C1 segment of cervical spinal cord (tissue), 14 donors: ENCODE measurements at places on chromosomes 2 and 18.

GRCh38 chr2:20363578-20363977, 12.9 kb upstream of the PUM2 start:
- no peak for DNase-seq

- DNase-seq = no peak
These were observed at the start of gene DYNC2LI1 for GRCh38 chr2:43773876-43774613. Gene DYNC2LI1, plus strand, starts transcription at chr2:43774039. Its CDS starts 100 bp downstream, at chr2:43774139.

- no peak for DNase-seq
These were observed 36.5 kb downstream of the HADHB start for GRCh38 chr2:26281226-26281625.

GRCh38 chr2:201362396-201362795, 5.3 kb upstream of the FLACC1 start:
- DNase-seq = no peak

- no peak for DNase-seq
These were observed 54.1 kb upstream of the ERBB4 start for GRCh38 chr2:212592695-212593094.

- no peak for DNase-seq
These were observed 305.9 kb upstream of the VWC2L start for GRCh38 chr2:214104967-214105366.

- DNase-seq = no peak
These were observed 1775.1 kb upstream of the PIK3C3 start for GRCh38 chr18:40179729-40180461.

- DNase-seq = no peak
These were observed 188.5 kb downstream of the TPGS2 start for GRCh38 chr18:36640021-36640952.

DNA sequence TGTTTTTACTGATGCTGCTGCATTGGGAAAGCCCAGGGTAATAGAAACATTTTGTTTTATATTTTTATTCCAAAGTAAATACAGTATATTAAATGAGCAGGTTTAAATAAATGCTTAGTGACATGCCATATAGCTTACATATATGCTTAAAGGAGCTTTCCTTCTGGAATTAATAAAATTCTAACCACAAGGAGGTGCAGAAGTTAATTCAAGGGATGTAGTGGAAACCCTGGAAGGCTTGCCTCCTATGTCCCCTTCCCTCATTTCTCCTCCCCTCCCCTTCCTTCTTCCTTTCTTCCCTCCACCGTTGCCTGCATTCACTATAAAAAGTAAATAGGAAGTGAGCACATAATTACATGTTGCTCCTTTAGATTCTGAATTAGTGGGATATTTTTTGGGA, 96.3 kb downstream of the UBE2E3 start:
- no peak for DNase-seq

DNA sequence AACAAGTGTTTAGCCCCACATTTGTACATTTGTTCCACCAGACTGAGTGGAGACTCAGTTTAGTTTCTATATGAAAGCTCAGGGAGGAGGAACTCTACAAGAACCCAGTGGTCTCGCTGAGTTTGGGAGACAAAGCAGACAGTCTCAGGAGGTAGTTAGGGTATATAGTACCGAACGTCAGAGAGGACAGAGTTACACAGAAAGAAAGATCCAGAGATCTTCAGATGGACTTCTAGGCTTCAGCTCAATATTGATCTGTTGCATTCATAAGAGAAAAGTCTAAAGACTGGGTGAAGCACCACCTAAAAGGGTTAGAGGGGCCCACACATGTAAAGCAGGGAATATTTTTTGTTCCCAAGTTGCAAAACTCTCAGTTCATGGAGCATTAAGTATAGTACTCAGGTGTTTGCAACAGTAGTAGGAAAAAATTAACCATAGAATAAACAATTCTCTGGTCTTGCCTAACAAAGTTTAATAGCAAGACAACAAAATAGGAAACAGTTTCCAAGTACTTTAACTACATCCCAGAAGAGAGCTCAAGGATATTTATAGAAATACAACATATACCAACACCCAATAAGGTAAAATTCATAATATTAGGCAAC, 4.2 kb downstream of the TFPI start:
- no peak for DNase-seq

DNA sequence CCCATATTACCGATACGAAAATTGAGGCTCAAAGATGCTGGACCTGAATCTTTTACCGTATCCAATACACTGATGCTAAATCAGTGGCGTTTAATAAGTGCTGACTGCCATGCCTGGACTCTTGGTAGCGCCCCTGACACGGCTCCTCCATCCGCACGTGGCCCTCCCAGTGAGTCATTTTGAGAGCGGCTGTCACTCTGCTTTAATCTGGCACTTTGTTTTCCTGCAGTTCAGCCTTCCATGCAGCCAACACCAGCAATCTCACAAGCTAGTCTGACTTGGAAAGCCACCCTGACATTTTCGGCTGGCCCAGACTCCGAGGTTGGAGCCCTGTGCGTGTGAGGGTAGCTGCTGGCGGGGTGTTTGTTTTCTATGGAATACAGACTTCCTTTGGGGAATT, 155.1 kb upstream of the LMAN1 start:
- DNase-seq = no peak

DNA sequence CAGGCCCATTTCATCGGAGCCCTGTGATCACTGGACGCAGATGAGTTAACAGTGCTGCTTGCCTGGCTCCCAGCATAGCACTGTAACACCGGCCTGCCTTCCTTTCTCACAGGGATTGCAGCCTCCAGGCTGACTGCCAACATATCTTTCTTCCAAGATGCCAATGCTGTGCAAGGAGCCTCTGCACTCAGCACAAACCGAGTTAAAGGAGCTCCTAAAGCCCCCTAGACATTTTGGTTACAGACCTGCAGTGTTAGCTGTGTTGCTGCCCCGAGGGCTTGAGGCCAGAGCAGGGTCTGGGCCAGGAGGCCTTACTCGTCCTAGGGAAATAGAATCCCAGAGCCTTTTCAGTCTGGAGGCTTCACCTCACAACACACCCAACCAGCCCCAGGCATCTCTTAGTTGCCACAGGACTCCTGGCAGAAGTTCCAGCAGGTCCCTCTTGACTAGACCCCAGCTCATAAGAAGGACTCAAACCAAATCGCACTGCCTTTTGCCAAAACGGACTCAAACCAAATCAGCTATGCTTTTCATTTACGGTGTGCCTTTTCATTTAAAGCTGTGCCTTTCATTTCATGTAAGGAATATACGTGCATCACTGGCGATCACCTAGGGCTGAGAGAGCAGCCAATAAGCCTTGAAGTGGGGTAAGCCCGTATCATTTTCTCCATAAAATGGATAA, 58.4 kb upstream of the EML4 start:
- no peak for DNase-seq

DNA sequence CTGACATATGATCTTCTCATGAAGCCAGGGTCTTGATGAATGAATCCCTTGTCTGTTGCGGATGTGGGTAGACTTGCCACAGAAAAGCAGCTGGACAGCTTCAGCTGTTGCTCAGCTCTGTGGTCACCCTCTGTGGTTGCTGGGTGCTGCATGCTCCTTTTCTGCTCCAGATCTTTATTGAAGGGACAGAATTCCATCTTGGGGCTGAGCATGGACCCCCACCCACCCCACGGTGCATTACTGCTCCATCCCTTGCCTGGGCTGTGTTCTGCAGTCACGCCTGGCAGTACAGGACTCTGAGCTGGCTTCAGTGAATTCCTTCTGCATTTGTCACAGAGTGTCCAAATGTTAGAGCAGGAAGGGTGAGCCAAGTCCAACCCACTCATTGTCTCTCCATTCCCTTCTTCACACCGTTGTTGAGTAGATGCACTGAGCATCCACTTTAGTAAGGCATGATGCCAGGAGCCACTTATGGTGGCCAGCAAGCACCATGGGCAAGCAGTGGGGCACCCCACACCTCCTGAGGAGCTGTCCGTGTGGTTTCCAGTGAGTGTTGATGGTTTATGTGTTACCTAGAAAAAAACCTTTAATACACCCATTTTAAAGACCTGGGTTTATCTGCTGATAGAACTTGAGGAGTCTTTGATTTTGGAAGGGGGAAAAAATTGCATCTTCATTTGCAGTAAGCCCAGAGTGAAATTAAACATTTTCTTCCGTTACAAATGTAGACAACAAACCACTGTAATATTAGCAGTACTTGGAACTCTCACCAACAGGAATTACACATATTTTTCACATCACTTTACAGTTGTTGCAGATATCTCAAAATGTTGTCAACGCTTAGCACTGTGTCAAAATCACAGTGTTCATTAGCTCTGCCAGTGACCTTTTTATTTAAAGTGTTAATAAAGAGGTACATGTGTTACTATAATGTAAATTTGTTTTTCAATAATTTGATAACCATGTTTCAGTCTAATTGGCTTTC, 14.7 kb upstream of the ITGB6 start:
- no peak for DNase-seq

DNA sequence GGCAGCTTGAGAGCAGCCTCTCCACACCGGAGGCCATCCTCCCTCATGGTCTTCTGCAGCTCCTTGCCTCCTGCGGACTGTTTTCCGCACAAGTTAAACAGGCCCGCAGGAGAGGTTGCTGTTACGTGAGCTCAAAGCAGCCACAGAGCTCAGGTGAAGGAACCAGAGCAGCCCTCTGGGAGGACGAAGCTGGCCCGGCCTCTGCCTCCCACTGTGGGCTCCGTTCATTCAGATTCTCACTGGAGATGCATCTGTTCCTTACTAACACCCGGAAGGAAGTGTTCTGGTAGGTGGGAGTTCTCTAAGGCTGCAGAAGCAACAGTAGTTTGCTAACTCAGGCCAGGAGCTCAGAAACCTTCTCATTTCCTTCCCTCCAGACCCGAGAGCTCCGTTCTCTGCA, 10.9 kb downstream of the DIPK1C start:
- DNase-seq = no peak

GRCh38 chr18:48139431-48140347, 209.2 kb upstream of the SMAD2 start:
- DNase-seq = no peak

DNA sequence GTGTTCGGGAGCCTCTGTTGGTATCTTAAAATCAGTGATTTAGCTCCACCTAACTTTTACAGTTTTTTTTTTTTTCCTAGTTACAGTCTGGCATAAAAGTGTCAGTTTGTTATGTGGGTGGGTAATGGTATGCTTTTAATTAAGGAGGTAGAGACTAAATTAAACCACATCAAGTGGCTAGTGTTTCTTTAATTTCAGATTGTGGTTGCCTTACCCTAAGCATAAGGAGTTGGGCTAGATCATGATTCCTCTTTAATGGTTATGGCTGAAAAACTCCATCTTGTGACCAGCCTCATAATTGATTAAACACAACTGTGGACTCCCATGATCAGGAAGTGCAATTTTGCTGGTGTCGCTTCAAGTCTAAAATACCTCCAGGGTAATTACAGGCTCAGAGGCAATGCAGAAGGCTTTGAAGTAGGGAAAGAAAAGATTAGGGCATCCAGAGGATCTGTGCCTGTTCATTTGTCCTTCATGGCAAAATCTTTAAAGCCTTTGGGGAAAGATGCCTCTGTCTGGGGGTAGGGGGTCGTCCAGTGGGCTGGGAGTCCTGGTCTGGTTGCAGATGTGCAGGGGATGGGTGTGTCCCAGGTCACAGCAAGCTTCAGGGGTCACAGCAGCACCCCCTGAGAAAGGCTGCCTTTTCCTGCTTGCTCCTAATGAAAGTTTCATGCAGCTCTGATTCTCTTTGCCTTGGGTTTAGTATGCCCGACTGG, 579.2 kb downstream of the BCL11A start:
- DNase-seq = no peak

- DNase-seq = no peak
These were observed 13.6 kb upstream of the NFU1 start for GRCh38 chr2:69450735-69451416.

DNA sequence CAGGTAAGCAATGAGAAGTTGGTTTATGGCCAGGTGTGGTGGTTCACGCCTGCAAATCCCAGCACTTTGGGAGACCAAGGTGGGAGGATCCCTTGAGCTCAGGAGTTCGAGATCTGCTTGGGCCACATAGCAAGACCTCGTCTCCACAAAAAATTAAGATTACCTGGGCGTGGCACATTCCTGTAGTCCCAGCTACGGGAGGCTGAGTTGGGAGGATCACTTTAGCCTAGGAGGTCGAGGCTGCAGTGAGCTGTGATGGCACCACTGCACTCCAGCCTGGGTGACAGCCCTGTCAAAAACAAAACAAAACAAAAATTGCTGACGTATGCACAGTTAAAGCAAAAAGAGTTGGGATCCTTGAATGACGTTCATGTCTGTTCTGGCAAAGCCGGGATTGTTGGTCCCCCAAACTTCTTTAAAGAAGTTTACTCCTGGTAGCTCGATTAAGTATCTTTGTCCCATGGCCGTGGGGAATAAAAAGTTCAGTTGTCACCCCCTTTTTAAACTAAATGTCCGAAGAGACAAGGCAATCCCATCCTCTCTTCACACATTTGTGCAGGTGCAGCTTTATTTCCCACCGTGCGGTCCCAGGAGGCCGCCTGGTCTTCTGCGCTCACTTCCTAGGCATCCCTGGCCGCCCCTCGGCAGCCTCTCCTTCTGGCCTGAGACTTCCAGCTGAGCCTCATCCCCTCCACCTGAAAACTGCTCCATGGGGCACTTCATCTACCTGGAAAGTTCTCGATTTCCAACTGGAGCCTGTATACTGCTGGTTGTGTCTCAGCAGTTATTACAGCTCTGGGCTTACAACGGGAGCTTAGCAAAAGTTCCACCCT, 762 bp upstream of the SPOPL start:
- no peak for DNase-seq

DNA sequence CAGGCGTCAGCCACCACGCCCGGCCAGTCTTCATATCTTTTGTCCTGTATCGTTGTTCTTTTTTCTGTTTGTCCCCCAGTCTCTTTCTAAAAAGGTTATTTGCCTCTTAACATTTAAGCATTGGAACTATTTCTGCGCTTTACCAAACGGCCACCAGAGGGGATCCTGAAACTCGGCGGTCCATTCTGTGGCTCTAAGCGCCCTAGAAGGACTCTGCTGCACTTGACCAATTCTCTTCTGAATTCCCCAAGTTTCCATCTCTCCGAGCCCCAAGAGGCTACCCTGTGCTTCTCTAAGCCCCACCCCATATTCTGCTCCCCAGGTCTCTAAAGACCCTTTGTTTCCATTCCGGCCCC, 33.1 kb upstream of the REG3G start:
- DNase-seq = no peak

- DNase-seq = no peak
These were observed 714 bp upstream of the SCN9A start for GRCh38 chr2:166376488-166376828.

- no peak for DNase-seq
These were observed 247.0 kb upstream of the SYT4 start for GRCh38 chr18:43524260-43524659.

GRCh38 chr2:14297906-14298305, 334.6 kb upstream of the LRATD1 start:
- DNase-seq = no peak

DNA sequence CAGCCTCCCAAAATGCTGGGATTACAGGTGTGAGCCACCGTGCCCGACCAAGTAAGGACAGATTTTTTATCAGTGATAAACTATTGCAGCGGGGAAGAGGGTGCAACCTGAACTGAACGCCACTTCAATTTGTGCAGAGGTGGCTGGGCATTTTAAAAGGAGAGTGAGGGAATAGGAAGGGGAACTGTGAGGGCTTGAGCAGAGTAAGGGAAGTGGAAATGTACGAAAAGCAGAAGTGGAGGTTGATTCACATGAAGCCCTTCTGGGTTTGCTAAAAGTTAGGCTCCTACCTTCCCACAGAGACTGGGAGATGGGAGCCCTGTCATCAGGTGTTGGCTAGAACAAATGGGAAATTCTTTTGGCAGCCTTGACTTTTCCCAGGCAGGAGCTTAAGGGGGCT, 6.1 kb downstream of the STK11IP start:
- DNase-seq = no peak

GRCh38 chr2:201183365-201183727, 405 bp downstream of the CASP10 start:
- DNase-seq = no peak

- DNase-seq = no peak
These were observed 17.4 kb downstream of the LDLRAD4 start for GRCh38 chr18:13235981-13236380.
